Hematopoietic multipotent progenitor cell treated with erythropoietin and hydrocortisone succinate and interleukin-3 and kit ligand, for 8 days (in vitro differentiated cells): ENCODE measurements at places on chromosomes 5 and 9.

DNA sequence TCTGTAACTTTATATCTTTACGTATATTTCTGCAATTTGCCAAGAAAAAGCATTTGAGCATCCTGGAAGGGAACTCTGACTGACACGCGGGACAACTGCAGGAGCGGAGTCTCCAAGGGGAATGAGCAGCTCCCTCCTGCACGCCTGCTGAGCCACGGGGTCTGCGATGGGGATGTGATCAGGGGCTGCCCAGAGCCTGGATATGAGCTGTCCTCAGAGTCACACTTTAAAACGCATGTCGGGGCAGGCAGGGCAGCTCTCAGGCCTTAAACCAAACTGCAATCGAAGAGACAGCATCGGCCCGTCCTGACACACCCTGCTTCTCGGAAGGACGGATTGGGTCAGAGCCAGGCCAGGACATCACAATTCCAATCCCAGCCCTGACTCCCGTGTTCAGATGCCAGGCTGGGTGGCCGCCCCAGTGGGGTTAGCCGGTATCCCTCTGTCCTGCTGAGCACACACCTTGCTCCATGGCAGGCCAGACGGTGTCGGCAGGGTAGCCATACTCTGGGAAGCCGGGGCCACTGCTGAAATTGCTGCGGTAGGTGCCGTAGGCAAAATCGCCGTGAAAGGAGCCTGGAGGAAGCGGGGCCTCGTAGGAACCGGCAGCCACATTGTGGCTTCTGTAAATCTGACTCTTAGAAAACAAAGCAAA lies 17.2 kb downstream of the SEC16A start:
- DNase-seq = no peak

- DNase-seq = no peak
Measured at GRCh38 chr9:2385746-2386145, 235.8 kb upstream of the VLDLR start.

DNA sequence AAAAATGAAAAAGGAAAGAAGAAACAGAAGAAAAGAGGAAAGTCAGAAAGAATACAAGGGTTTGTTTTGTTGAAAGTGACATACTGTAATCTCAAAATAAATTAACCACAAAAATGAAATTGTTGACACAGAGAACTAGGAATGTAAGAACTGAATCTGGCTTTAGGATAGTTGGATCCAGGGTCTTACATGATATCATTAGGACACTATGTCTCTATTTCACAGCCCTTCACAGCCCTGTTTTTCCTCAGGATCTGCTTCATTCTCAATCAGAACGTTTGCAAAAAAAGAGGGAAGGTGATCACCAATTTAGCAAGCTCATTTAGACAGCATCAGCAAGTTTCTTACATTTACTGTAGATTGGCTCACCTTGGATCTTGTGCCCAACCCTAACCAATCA lies 188.5 kb upstream of the NREP start:
- no peak for DNase-seq

DNA sequence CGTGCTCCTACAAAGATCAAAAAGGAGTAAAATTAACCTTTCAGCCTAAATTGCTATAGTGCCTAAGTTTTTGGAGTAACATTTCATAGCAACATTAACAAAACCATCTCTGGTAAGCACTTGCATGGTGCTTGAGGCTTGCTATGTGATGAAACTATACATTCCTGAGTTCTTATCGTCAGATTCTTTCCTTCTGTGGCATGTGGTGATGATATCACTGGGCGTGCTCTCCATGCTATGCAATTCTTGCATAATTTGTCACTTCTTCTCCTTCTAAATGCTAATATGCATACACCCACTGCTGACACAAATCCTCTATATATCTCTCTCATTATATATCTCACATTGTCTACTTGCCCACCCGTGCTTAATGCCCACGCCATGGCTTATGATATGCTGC lies 2019.9 kb downstream of the MAT2B start:
- no peak for DNase-seq

DNA sequence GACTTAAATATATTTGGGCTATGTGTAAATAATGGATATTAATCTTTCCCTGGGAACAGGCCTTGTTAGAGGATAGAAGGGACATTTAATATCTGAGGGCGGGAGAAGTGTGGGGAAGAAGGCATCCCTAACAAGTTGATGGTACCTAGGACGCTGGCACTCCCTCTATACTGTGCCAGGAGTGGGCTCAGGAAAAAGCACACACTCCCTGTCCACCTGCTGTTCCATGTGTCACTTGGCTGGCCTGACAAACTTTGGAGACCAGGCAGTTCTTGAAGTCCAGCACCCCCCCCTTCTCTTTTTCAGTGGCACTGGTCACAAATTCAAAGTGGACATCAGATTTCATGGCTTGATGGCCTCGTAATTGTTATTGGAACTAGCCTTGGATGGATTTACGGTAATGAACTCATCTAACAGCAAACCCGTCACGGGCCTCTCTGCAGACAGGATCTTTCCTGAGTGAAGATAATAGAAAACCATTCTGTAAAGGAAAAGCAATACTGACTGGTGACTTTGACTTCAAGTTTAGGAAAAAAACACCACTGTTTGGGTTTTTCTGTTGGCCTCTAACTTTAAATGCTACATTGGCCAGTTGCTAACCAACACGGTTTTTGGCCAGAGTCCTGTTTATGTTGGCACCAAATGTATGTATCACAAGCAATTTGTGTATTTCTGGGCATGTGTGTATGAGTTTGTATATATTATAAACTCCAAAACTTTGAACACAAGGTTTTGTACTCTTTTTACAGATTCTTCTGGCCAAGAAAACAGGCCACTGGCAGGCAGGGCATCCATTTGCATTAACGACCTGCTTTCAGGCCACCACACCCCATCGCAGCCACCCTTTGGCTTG lies 552.6 kb downstream of the CCDC171 start:
- DNase-seq = no peak

DNA sequence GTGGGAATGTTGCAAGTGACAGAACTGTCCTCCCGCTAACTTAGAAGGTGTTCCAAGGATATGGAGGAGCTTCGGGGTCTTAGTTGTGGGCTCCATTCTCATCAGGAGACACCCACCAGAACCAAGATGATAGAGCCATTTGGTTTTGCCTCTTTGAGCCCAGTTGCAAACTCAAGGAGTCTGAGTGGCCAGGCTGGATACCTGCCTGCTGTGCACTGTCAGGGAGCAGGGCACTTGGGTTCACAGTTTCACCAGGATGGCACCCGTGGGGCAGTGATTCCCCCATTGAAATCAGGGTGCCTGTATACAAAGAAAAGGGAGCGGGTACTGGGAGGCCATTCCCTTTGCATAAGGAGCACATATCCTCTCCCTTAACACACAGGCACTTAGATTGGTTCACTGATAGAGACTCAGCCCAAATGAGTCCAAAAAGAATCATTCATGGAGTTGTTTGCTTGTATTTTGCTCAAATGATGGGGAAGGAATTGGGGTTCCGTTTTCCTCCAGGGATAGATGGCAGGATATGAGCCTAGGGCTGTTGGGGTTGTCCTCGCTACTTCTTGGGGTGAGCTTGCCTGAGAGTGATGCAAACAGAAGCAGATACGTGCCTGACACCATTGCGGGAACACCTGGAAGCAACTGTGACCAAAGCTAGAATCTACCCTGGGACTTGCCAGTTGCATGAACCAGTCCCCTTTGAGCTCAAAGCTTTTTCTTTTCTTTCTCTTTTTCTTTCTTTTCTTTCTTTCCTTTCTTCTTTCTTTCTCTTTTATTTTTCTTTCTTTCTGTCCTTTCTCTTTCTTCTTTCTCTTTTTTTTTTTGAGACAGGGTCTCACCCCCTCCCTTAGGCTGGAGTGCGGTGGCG lies 1.3 kb upstream of the PRR7 start:
- DNase-seq = peak; percentile 24

DNA sequence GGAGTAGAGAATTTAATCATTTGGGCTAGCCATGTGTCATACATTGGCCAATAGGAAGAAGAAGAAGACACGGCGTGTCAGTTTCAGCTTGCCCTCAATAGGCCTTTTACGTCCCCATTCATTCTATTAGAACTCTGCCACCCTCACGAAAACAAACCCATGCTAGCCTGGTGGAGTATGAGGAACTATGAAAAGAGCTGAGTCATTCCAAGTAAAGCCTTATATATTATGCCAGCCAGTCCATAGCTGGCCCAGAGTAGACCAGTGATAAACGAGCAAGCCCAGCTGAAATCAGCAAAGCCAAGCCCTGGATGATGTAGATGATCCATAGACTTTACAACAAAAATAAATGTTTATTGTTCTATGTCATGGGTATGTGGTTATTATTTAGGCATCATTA lies 895.1 kb downstream of the TLE1 start:
- DNase-seq = no peak

DNA sequence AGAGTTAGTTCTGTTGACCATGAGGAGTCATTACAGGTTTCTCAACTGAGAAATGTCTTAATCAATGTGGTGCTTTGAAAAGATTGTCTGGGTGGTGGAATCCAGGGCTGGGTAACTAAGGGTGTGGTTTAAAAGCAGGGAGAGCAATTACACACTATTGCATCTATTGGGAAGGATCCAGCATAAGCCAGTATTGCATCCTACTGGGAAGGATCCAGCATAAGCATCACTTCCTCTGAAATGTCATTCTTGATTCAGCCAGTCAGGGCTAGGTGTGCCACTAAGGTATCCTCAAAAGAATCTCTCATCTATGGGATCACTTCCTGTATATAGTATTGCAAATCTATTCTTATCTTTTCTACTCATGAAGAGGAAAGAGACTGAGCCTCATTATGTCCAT lies 38.6 kb downstream of the ELOVL7 start:
- DNase-seq = no peak

- DNase-seq = no peak
Measured at GRCh38 chr9:127981559-127982121, 851 bp upstream of the EEIG1 start.

DNA sequence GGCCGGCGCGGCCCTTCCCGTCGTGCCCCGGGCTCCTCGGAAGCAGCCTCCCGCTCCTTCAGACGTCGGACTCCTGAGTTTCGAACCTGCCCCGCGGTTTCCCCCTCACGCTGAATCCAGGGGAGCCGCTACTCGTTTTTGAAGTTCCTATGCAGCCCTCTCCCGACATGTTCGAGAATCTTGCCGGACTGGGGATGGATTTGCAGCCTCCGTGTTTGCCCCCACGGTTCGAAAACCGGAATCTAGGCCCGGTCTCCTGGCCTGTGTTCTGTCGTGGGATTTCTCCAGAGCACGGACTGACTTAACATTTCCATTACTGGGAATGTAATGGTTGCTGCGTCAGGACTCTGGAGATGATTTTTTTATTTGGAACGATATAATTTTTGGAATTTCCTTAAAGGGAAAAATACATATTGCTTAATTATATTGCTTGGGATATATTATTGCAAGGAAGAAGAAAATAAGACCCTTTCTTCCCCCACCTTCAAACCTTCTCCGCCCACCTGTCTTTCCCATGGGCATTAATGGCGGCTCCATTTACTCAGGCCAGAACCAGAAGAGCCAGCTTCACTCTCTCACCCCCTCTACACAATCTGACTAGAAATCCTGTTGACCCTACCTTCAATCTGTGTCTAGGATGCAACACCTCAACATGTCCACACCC lies 8.5 kb upstream of the MGAT1 start:
- peak; percentile 62 for DNase-seq

DNA sequence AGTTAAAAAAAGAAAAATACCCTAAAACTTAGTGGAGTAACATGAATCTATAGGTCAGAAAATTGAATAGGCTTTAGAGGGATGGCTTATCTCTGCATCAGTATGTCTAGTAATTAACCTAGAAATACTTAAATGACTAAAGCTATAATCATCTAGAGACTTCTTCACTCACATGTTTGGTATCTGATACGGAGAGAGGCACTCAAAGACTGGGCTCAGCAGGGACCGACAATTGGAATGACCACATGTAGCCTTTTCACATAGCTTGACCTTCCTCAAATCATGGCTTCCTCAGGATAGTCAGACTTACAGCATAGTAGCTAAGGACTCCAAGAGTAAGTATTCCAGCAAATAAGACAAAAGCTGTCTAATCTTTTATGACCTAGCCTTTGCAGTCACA lies 105.3 kb upstream of the RORB start:
- no peak for DNase-seq

GRCh38 chr9:112097712-112098688 lies 77.1 kb downstream of the SUSD1 start:
- DNase-seq = peak; percentile 89

- DNase-seq = no peak
Measured at GRCh38 chr9:18707489-18708205, 233.7 kb downstream of the ADAMTSL1 start.

GRCh38 chr9:136759001-136759400 lies 958 bp upstream of the LCN8 start:
- DNase-seq = no peak

DNA sequence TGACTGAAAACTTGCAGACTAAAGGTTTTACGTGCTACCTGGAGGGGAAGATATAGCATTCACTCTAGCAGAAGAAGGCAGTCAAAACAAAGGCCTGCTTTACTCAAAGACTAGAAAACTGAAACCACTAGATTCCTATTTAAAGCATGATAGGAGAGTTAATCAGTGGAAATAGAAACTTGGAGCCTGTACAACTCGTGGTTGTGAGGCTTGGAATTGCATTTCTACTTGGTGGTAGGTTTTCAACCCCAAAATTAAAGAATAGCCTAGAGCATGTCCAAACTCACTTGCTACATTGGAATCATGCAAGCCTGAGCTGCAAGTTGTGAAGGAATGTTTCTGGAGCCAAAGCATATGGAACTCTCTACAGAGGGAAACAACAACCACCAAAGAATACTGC lies 1526.4 kb upstream of the NUDT12 start:
- no peak for DNase-seq

DNA sequence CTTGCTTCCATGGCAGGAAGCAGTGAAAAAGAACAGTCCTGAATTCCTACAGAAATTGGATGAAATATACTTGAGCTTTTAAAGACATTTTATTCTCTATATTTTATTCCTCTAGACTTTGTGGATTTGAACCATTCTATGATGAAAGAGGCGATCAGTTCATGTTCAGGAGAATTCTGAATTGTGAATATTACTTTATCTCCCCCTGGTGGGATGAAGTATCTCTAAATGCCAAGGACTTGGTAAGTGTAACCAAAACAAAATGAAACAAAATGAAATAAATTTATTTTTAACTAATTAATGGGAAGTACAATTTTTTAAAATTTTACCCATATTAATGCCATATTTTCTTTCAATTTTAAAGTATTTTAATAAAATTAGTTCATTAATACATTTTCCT lies 34.1 kb downstream of the STARD4 start:
- no peak for DNase-seq

GRCh38 chr5:98187945-98188344 lies 585.5 kb upstream of the RGMB start:
- DNase-seq = no peak
